Right cardiac atrium (tissue), 5 donors: ENCODE measurements at places on chromosomes 1 and 21. TPM values are rescaled to one million over a fixed set of nuclear protein-coding genes. Genes with fewer than 3 reads are reported as not detected.

- no peak for DNase-seq
Observed at GRCh38 chr1:243526180-243526579, 270.3 kb downstream of the SDCCAG8 start.

GRCh38 chr21:42654913-42655795 lies 1.7 kb downstream of the PDE9A start:
- DNase-seq: no peak

B3GALT2 gene
- 73.5 TPM for total RNA-seq

DNA sequence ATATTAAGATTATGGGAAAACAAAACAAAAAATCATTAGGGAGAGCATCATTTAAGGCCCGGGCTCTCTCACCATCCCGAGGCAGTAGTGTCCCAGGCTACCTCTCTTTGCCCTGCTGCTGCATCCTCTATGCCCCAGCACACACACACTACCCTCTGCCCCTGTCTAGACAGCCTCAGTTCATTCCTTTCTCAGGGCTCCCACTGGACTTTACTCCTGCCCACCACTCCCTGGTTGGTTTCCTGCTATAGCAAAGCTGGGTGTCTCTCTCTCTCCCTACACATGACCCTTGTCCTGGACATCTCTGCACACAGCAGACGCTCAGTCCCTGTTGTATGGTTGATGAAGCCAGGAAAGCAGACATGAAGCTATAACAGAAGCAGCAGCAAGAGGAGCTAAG lies 30.7 kb downstream of the GNG12 start:
- DNase-seq: no peak

KCNE2 gene
- not detected for total RNA-seq

- DNase-seq: peak; percentile 75
Observed at GRCh38 chr1:223135176-223135942, 7.7 kb downstream of the TLR5 start.

WNT4 gene
- 0.24 TPM for total RNA-seq

DNA sequence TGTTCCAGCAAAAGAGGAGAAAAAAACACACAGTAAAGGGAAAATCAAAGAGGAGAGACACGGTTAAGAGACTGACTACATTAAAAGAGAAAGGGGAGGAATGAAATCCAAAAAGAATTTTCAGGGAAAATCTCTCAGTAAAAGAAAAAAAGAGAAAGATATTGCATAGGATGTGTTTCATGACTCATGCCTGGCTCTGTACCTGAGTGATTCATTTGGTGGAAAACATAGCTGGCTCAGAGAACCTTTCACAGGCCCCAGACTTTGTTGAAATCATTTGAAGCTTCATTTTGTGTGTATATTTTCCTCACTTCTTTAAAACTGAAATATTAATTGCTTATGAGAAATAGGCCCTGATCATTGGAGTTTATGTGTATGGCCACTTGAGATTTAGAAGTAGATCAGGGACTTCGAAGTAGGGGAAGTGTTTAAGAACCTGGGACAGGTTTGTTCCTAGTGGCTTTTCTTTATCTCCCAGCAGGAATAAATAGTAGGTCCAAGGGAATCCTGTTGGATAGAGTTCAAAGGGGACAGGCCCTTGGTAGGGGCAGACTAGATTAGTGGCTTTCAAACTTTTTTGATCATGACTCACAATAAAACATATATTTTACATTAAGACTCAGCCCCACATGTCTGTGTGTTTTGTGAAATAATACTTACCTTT lies 239.1 kb upstream of the SGIP1 start:
- no peak for DNase-seq

GRCh38 chr1:207186503-207186902 lies 82.5 kb downstream of the C4BPA start:
- no peak for DNase-seq

DNA sequence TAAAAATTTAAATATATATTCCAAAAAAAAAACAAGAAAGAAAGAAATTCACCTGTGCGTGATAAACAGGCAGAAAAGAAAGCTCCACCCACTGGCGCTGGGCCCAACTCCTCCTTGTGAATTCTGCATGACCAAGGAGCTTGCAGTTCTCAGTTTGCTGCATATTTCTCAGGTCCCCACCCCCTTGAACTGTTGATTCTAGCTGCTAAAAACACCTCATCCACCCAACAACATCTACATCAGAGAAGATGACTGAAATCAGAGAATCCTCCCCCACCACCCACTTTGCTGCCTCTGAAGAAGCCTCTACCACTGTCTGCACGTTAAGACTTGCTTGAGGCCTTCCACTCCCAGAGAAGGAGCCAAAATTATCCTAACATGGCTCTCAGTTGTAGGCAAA lies 104.8 kb downstream of the RGS2 start:
- DNase-seq: no peak

DNAJC28 gene
- total RNA-seq: 5.7 TPM

DNA sequence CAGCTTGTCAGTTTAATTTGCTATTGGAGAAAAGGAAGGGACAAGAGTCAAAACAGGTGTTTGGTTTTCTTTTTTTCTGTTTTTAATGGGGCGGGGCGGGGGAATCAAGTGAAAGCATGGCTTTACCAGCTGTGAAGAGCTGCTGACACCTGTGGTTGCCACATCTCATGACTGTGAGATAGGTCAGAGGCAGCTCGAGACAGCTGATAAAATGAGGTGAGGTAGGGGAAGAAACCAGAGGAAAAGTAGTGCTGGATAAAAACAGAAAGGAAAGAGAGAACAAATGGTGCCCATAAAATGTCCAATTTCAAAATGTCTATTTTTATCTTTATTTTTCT lies 272.3 kb downstream of the NEGR1 start:
- no peak for DNase-seq

PADI1 gene
- not detected for total RNA-seq

GRCh38 chr1:205316161-205316566 lies 5.4 kb downstream of the NUAK2 start:
- no peak for DNase-seq

RASSF5 gene
- total RNA-seq: 19.8 TPM

GRIK1 gene
- not detected for total RNA-seq

GRCh38 chr1:67347688-67348472 lies 40.2 kb downstream of the IL12RB2 start:
- DNase-seq: no peak

NPR1 gene
- total RNA-seq: 31.2 TPM

DNA sequence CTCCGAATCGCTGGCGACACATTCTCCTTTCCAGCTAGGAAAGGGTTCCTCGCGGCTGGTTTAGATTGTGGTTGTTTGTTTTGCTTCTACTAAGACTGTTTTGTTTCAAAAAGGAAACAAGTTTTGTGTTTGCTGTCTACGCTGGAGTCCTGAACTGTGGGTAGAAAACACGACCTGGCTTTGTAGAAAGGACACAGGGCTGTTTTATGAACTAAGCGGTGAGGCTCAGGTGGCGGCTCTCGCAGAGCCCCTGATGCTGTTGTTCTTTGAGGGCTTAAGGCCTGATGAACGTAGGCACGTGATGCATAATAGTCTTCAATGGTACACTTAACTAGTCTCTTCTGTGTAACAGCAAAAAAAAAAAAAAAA lies 27.0 kb upstream of the FHAD1 start:
- DNase-seq: no peak

SLAMF9 gene
- not detected for total RNA-seq

DNA sequence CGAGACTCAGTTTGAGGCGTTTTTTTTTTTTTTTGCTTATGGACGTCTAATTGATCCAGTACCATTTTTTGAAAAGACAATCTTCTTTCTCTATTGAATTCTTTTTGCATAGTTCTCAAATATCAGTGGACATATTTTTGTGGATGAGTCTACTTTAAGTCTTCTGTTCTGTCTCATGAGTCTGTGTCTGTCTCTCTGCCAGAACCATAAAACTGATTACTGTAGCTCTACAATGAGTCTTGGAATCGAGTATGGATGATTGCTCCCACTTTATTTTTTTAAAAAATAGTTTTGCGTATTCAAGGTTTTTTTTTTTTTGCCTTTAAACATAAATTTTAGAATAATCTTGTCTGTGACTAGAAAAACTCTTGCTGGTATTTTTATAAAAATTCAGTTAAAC lies 323.5 kb downstream of the ZNF326 start:
- no peak for DNase-seq

THEM4 gene
- total RNA-seq: 19.5 TPM

- DNase-seq: no peak
Observed at GRCh38 chr1:26237230-26237966, 3.4 kb downstream of the CEP85 start.
